Stimulated activated CD8-positive, alpha-beta memory T cell treated with anti-CD3 and anti-CD28 coated beads, Interleukin-4, amount 100 ng/mL, for 1 hour (primary cell): ENCODE measurements at places on chromosomes 3 and 15.

GRCh38 chr3:120472121-120472844, 21.5 kb upstream of the FSTL1 start:
- DNase-seq: no peak

GRCh38 chr3:139441656-139442055, 34.7 kb downstream of the RBP2 start:
- DNase-seq: no peak

DNA sequence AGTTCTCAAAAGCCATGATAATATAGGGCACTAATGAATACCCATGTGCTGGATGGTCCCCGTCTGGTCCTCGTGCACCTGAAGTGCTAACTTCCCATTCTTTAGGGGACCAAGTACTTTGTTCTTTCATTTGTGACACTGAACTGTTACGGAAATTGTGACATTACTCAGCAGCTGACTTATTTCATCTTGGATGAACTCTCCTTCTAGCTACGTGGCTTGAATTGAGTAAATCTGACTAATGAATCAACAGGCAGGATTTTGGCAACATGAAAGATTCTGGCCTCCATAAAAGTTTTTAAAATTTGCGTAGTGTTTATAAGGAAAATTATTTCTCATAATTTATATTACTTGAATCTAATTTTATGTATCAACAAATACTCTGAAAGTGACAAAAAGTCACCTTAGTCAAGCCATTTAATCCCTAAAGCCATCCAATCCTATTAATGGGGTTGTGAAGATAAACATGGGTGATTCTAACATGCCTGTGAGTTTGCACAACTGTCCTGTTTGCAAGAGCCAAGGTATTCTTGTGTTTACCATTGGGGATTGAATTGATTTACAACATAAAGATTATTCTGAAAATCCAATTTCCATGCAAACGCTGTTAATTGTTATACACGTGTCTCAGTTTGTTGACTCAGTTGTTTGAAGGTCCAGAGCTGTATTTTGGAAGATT, 119.9 kb downstream of the AGBL1 start:
- no peak for DNase-seq

- no peak for DNase-seq
Measured at GRCh38 chr3:136750209-136750896, 1.8 kb downstream of the STAG1 start.

GRCh38 chr3:10983219-10983916, 9.2 kb upstream of the SLC6A1 start:
- no peak for DNase-seq

DNA sequence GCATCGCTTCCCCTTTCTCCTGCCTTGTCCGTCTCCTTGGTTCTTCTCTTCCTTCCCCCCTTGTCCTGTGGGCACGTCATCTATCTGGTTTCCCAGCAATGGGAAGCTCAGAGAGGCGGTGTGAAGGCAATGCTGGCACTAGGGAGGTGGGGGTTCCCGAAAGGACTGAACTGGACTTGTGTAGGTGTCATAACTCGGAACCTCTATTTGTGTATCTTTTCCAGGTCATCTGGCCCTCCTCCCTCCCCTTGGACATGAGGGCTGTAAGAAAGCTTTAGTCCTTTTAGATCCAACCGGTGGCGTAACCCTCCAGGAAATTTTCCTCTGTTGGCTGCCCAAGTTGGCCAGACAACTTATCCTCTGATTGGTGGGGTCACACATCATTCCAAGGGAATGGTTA, 231.5 kb upstream of the TLE3 start:
- no peak for DNase-seq

DNA sequence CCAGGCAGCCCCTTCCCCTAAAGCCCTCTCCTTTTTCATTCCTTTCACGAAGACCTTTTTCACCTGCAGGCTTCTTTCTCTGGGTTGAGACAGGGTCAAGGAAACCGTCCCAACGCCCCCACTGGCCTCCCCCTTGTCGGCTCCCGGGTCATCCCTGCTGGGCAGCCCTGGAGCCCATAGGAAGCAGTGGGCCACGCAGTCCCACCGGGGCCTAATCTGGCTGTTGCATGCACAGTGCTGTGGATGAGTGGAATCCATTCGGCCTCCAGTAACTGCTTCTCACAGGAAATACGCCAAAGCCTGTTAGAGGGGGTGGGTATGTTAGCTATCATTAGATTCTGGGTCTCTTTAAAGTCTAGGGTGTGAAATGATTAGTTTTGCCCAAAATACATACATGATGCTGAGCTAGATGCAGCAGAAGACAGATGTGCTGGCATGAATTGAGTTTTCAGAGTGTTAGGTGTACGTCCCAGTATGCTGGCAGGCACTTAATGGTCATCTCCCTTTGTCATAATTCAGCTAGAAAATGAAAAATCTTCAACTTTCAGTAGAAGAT, 16.6 kb downstream of the LYSMD4 start:
- no peak for DNase-seq

GRCh38 chr3:100900671-100901335, 92.4 kb downstream of the ABI3BP start:
- no peak for DNase-seq

DNA sequence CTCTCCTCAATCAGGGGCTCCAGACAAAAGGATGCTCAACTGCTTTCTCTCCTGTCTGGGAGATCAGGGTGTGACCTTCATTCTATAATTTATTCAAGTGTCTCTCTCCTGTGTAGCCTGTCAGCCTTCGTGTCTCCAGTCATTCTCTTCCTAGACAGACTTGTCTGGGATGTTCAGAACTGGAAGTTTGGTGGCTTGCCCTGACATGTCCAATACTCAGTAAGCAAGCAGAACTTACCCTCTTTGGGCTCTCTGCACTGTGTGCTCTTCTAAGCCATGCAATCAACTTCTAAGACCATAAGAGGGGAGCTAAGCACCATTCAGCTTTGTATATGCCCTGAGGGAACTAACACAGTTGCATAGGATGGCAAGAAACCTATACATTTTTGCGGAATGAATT, 14.1 kb downstream of the ACKR2 start:
- DNase-seq: no peak

DNA sequence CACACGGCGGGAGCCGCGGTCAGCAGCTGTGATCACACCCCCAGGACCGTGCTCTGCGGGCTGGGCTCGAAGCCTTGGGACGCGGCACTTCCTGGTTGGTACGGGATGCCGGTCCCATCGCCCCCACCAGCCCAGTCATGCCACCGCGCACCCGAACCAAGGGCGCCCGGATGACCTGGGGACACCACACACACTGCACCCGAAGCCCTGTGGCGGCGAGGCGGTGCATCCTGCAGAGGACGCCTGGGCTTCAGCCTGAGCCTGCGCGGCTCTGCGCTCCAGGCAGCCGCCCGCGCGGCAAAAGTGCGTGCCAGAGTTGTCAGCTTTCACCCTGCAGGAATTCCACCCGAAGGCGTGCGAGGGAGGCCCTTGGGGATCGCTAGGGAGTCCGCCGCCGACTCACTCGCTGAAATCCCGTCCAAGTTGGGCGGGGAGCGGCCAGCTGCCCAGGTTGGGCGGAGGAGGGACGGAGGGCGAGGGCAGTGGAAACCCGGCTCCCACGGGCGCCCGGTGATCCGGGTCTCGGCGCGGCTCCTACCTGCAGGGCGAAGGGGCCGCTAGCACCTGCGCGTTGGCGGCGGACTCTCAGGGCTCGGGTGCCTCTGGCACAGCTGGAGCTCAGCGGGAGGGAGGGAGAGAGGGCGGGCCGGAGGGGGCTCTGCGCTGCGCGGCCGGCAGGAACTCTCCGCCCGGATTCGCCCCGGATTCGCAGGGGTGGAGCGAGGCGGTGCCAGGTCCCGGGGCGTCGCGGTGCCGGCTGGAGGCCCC, at the start of gene PLD1:
Gene PLD1 (minus strand): TSS at position 623 of the 768 bp plus-strand sequence. CDS start 72,432 bp downstream, outside the sequence.
- no peak for DNase-seq
